ENCODE measurements at places on chromosomes 2 and 18. TPM values are rescaled to one million over a fixed set of nuclear protein-coding genes. Genes with fewer than 3 reads are reported as not detected.

ANKRD29 gene
- 6.1 TPM for total RNA-seq

ALPI gene
- total RNA-seq = not detected

SEPTIN10 gene
- total RNA-seq = 137 TPM

SLC11A1 gene
- total RNA-seq = 0.09 TPM

G6PC2 gene
- not detected for total RNA-seq

CDK5R2 gene
- total RNA-seq = not detected

ALK gene
- total RNA-seq = 0.27 TPM

MOCOS gene
- 3.5 TPM for total RNA-seq

GRCh38 chr2:236887953-236888793 is 197.5 kb upstream of the COPS8 start:
- DNase-seq = no peak

- no peak for DNase-seq
Observed at GRCh38 chr18:3319894-3320454, 58.0 kb downstream of the MYL12B start.

GRCh38 chr2:189498205-189498604 is 56.9 kb downstream of the WDR75 start:
- peak; percentile 64 for DNase-seq

- peak; percentile 99 for DNase-seq
Observed at GRCh38 chr2:42959234-42960001, 167.0 kb upstream of the HAAO start.

- DNase-seq = peak; percentile 5
Observed at GRCh38 chr18:5309888-5310470, 14.5 kb upstream of the ZBTB14 start.

DNA sequence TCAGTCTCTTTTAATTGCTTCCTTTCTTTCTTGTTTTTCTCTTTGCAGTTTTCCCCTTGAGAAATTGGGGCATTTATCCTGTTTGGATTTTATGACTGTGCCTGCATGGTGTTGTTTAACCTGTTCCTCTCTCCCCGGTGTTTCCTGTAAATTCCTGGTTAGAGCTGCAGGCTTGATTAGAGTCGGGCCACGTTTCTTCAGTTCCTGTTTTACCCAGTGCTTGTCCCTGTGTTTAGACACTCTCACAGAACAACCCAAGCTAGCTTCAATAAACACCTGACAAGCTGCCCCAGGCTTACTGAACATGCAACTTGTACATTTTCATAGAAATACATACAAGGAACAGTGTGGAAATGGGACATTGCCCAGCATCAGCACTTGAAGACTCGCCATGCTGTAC is 53.9 kb downstream of the NGEF start:
- no peak for DNase-seq

DNA sequence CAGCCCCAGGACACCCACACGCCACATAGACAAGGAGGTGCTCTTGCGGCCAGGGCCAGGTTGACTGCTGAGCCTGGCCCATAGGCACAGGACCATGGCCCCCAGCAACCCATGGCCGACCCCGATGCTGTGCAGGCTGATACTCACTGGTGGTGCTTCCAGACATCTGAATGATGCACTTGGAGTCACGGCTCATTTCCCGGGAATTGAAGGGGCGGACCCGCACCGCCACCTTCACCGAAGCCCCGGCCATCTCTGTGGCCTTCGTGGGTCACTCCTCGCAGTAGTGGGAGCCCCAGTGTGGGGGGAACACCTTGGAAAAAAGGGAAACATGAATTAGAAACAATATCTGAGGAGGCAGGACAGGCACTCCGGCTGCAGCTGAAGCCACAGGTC is 22.5 kb downstream of the KIF1A start:
- DNase-seq = no peak

GRCh38 chr2:109538546-109538945 is 75.2 kb downstream of the SEPTIN10 start:
- DNase-seq = no peak

DNA sequence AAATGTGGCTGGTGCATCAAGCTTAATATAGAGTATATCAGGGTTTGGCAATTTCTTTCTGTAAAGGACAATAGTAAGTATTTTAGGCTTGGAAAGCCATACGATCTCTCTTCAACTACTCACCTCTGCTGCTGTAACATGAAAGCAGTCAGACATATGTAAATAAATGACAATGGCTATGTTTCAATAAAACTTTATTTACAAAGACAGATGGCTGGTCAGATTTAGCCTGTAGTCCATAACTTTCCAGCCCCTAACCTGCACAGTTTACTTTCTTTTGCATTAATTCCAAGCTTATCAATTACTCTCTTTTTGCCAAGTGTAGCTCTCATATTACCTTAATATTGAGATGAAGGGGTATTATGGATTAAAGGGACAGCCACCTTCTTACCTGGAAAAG is 83.1 kb downstream of the LRATD1 start:
- DNase-seq = no peak

DNA sequence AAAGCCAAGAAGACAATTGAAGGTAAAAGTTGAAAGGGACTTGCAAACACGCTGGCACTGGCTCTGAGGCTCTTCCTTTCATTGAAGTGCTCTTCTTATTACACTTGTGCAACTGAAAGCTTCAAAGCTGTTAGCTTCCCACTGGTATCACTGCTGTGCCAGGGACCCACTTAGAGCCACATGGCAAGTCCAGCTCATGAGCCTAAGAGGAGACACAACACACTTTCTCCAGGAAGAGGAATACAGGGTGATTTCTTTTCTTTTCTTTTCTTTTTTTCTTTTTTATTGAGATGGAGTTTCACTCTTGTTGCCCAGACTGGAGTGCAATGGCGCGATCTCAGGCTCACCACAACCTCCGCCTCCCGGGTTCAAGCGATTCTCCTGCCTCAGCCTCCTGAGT is 218.2 kb downstream of the ATAD2B start:
- no peak for DNase-seq

DNA sequence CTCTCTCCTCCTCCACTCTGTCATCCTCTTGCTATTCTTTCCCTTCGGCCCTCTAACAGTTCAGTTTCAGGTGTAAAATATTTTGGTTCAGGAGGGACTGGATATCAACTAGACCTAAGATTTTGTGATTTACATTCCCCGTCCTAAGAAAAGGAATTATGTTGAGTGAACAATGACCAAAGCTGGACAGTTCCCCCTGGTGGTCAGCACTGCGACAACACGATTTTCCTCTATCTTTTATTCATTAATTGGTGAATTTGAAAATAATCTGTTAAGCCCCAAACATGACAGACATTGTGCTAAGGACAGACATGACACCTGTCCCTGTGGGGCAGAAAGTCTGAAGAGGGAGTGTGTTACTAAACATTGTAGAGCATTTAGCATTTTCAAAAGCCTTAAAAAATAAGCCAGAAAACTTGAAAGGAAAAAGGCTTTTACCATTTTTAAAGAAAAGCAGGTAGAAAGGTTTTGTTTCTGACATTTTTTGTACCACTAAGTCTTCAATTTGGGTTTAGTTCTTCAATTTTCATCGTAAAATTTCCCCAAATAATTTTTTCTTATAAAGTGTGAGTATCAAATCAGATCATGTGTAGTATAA is 28.4 kb upstream of the GTF2A1L start:
- DNase-seq = peak; percentile 70

GRCh38 chr2:183898641-183899040 is 699.7 kb upstream of the ZNF804A start:
- DNase-seq = no peak

DNA sequence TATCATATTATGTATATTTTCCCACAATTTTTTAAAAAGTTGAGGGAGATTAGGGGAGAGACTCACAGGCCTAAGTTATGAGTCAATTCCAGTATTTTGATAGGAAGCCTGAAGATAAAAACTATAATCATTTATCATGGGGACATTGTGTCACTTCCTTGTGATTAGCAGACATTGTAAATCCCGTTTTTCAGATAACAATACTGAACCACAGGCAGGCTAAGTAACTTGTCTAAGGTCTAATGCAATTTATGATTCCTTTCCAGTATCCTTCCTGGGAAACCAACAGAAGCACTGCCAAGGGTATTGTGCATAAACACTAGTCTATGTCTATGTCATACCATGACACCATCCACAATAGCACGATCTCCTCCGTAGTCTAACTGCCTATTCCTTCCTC is 235.2 kb upstream of the PIK3C3 start:
- DNase-seq = no peak

- peak; percentile 52 for DNase-seq
Observed at GRCh38 chr2:134917360-134917865, 1.2 kb upstream of the CCNT2 start.

DNA sequence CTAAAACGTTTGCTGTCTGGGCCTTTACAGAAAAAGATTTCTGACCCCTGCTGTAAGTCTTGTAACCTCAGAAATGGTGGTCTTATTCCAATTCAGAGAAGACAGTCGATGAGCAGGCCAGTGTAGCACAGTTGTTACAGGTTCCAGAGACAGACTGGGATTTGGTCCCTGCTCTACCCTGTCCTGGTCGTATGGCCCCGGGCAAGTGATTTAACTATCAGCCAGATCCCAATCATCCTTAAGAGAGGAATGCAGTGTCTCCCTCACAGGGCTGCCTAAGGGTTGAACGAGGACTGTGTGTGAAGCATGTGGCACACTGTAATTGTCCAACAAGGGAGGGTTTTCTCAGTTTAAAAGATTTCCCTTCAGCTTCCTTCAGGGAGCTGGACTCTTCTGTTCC is 47.2 kb downstream of the HK2 start:
- no peak for DNase-seq

DNA sequence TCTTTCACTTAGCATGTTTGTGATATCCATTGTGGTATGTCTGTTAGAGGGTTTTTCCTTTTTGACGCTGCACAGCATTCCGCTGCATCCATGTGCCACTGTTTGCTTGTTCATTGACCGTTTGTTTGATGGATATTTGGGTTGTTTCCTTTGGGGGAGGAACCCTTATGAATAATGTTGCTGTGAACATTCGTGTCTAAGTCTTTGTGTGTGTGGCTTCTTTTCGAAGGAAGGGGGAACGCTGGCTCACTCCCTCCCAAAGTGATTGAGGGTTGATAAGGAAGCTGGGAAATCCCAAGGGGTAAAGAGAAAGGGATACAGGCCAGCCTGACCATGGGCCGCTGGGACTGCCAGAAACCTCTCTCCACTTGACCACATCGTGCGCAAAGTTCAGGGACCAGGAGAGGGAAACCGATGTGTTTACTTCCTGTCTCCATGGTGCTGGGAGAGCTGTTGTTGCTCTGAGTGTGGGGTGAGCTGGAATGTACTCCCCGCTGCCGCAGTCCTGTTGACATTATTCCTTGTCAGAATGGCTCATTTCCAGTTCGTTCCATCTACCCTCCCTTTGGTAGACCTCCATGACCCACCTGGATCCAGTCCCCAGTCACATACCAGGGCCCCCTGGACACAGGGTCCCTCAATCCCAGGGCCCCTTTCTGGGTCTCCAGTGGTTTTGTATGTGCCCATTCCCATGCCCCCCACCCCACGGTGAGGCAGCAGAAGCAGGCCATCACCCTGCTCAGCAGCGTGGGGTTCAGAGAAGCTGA is 39.6 kb downstream of the HS1BP3 start:
- peak; percentile 93 for DNase-seq

- peak; percentile 69 for DNase-seq
Observed at GRCh38 chr2:238811293-238811692, 36.6 kb upstream of the TWIST2 start.
